ENCODE measurements at places on chromosomes 2 and 18.

DNA sequence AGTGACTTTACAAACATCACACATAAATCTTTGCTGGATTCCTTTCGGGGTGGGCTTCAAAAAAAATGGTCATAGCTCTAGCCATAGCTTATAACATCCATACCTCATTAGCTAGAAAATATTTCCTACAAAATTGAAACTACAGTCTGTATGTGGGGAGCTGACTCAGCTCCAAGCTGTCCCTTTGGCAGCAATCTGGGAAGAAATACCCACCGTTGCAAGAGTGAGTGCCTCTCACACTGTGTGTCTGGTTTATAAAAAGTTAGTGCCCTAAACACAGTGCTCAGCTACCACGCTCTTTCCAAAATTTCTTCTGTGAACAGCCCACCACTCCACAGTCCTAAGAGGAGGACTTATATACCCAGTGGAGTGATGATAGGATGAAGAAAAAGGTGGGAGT lies 170.1 kb downstream of the RBM43 start:
- DNase-seq, result no peak

DNA sequence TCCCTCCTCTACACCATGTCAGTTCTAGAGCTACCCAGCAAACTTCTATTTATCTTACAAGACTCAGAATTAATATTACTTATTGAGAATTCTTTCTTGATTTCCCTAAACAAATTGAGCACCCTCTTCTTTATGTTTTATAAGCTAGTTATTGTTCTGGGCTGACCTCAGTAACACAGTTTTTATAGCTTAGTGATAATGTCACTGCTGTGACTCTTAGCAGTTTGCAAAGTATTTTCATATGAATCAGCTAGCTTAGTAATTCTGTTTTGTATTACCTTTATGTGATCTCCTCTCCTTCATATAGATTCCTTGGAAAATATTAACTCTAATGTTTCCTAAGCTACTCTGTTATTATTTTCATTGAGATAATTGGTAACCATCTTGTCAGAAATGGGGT lies 114.9 kb downstream of the PMS1 start:
- DNase-seq, result no peak

GRCh38 chr2:197700960-197701359 lies 4.2 kb upstream of the MARS2 start:
- DNase-seq, result no peak

GRCh38 chr2:196980473-196980872 lies 54.0 kb upstream of the PGAP1 start:
- DNase-seq, result no peak

GRCh38 chr2:16828828-16829160 lies 163.2 kb upstream of the CYRIA start:
- DNase-seq, result no peak

GRCh38 chr2:128169497-128169896 lies 78.5 kb downstream of the UGGT1 start:
- no peak for DNase-seq

GRCh38 chr2:169015943-169016342 lies 15.2 kb downstream of the ABCB11 start:
- DNase-seq, result no peak

Measured in renal cortex interstitium (tissue), 15 donors.